ENCODE measurements at places on chromosomes 6 and 20.

DNA sequence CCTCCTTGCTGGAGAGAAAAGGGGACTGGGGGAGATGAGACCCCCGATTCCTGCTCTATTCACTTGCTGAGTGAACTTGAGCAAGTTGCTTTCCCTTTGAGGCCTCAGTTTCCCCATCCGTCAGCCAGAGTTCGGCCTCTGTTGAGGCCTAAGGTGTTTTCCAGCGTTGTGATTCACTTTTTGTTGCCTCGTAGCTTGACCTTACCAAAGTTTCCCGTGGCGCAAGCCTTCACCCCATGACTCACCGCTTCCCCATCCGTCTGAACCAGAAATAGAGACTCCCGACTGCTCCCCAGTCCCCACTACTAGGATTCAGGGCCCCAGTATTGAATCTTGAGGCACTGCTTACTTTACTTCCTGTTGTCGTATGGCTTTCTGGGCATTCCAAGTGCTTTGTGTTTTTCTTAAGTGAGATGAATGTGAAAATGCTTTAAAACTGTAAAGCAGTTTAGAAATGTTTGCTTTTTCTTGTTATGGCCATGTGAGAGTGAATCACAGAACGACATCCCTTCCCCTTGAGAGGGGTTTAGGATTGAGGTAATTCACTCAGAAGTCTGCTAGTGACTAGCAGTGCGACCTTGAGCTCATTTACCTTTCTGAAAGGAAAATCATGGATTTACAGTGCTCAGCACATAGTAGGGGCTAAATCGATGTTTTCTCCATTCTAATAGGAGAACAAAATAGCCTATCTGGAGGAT lies 1.2 kb downstream of the CHMP4B start:
- DNase-seq, result peak; percentile 71

- peak; percentile 62 for DNase-seq
These were observed 23.9 kb upstream of the NAA20 start for GRCh38 chr20:19992996-19993908.

GRCh38 chr6:11304946-11305345 lies 72.5 kb upstream of the NEDD9 start:
- DNase-seq, result no peak

GRCh38 chr6:24599179-24599578 lies 46.8 kb downstream of the KIAA0319 start:
- DNase-seq, result no peak

- peak; percentile 69 for DNase-seq
These were observed 196.0 kb downstream of the MAFB start for GRCh38 chr20:40493071-40493470.

Data from GM04504 (cell line).